T-helper 22 cell (primary cell): ENCODE measurements at places on chromosomes 13 and 19.

DNA sequence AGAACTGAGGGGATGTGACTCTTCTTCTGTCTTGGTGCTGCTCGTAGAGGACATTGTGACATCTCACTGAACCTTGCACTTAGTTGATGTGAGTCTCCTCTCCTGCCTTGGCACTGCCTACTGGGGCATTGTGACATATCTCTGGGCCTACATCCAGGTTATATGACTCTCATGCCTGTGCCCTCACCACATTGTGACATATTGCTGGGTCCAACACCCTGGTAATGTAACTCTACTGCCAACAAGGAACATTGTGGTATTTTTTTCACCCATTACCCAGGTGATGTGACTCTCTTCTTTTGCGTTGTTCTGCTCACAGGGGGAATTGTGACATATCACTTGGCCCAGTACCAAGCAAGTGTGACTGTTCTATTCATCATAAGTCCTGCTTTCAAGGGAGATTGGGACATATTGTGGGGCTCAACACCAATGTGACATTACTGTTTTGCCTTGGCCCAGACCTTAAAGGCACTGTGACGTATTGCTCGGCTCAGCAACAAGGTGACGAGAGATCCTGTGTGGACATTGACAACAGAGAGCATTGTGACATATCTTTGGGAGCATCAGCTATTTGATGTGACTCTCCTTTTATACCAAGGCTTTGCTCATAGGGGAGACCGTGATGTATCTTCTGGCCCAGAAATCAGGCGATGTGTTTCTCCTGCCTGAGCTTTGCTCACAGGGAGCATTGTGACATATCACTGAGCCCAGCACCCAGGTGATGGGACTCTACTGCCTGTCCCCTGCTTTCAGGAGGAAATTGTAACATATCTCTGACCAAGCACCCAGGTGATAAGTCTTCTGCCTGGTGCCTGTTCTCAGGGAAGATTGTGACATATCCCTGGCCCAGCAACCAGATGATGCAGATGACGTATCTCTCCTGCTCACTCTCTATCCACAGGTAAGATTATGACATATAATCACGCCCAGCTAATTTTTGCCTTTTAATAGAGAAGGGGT is 12.2 kb upstream of the ZNF429 start:
- no peak for DNase-seq

DNA sequence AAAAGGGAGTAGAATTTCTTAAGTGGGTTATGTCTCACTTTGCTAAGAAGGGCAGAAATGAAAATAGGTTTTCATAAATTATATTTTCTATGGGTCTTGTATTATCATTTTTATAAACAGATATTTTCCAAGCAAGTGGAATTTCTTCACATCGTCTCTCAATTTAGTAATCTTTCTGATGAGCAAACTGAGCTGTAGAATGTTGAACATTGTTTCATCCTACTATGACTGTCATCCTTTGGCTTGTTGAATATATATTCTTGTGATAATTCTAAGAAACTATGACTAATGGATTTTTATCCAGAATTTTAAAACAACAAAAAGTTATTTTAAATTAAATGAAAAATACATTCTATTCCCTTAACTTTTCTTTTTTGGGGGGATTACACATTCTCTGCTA is 313.8 kb downstream of the ENOX1 start:
- no peak for DNase-seq

DNA sequence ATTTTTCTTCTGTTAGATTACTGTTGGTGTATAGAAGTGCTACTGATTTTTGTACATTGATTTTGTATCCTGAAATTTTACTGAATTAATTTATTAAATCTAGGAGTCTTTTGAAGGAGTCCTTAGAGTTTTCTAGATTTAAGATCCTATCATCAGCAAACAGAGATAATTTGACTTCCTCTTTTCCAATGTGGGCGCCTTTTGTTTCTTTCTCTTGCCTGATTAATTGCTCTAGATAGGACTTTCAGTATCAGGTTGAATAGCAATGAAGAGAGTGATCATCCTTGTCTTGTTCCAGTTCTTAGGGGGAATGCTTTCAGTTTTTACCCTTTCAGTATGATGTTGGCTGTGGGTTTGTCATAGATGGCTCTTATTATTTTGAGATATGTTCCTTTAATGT is 5.6 kb upstream of the CD33 start:
- no peak for DNase-seq

DNA sequence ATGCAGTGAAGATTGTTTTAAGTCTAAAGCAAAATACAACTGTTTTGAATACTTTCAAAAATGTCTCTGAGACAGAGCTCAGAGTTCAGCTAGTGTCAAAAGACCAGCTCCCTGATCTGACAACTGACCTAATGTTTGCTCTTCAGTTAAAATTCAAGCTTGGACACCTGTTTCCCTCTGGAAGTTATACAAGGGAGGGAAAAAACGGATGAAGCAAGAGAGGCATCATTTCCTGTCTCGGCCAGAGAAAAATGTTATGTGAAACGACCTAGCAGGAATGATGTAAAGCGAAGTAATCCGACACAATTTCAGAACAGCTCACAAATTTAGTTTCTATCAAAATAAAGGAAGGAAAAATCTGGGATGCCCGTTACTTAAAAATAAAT is 59.4 kb downstream of the ZAR1L start:
- DNase-seq: no peak
